ENCODE measurements at places on chromosomes 16 and 17.

- no peak for DNase-seq
Measured at GRCh38 chr17:63490329-63490728, 13.5 kb downstream of the ACE start.

DNA sequence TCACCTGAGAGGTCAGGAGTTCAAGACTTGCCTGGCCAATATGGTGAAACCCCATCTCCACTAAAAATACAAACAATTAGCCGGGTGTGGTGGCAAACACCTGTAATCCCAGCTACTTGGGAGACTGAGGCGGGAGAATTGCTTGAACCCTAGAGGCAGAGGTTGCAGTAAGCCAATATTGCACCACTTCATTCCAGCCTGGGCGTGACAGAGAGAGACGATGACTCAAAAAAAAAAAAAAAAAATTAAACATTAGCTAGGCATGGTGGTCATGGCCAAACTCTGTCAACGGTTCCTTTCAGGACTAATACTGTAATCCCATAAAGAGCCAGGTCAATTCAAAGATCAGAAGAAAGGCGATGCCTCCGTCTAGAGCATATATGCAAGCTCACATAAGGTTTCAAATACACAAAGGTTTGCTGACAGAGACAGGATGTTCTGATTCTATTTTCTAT is 2.4 kb downstream of the RNF157 start:
- no peak for DNase-seq

- no peak for DNase-seq
Measured at GRCh38 chr17:79335456-79335855, 260.8 kb downstream of the ENGASE start.

DNA sequence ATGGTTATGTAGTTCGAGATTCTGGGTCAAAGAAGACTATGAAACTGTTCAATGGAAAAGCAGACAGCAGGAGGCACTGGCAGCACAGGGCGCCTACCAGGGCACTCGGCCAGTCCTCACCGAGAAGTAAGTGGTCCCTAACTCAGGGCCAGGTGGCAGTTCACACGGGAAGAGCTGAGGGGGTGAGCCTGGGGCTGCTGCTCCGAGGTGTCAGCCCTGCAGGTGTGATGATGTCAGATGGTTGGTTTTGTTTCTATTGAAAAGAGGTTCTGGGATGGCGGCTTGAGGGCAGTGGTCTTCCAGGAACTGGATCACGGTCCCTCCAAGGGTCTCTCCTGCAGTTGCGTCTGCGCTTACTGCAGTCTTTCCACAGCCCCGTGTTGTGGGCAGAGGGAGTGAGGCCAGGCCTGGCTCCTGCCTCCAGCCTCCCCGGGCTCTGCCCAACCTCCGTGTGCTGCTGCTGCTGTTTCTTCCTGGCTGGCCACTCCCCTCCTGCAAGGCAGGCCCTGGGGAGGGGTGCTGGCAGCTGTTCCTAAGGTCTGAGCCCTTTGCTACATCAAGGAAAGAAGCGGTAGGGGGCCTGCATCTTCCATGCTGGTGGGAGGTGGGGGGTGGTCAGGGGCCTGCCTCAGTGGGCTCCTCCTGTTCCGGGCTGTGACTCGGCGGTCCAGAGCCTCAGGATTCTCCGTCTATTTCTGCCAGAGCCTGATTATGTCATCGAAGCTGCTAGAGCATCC is 22.6 kb downstream of the RNF213 start:
- DNase-seq, result no peak

GRCh38 chr16:70410734-70411133 is 28.2 kb downstream of the ST3GAL2 start:
- DNase-seq, result no peak

GRCh38 chr16:68146585-68146984 is 61.4 kb downstream of the NFATC3 start:
- no peak for DNase-seq

- DNase-seq, result no peak
Measured at GRCh38 chr17:64188088-64188487, 58.1 kb upstream of the ERN1 start.

DNA sequence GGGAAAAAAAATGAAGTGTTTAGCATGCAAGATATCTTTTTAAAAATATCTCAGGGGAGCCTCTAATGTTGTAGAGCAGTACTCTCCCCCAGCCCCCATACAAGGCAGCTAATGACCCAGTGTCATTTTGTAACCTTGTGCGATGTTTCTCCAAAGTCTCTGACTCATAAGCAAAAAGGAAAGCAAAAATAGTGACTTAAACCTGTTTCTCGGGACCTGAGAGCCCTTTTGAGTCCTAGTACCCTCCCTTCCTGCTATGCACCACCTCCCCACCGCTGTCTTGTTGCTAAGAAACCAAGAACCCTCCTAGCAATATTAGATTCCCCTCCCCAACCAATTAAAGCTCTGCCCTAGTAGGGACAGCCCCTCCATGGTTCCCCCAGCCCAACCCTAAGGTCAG is 2.8 kb downstream of the MYCBPAP start:
- DNase-seq, result no peak

GRCh38 chr17:35627417-35627816 is 40.3 kb downstream of the AP2B1 start:
- no peak for DNase-seq

DNA sequence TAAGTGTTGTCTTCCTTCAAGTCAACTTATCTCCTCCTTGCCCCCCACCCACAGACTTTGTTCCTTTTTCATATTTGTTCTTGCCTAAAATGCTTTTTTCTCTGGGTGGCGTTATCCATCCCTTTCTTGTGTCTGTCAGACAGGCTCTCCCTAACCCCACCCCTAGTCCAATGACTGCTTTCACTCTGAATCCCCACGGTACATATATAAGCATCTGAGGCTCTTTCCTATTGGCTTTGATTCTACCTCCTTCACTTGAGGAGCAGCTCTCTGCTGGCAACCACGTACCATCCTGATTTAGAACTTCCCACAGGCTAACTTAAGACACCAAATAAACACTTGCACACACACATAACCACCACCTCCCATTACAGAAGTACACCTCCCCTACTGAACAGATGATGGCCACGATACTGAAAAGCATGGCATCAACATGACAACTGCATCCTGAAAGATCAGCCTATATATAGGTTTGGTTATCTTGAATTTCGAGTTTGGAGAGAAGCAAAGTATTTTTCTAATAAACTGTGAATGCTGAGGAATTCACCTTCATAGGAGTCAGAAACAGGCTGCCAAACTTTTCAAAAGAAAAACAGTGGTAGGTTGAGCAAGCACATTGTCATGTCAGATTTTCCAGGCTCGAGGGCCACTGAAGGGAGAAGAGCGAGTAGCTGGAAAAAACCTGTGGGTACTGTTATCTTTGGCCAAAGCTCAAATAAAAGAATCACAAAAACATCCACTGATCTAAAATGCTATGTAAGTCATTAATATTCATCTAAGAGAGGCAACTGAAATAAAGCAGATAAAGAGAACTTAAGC is 24.3 kb downstream of the STAT3 start:
- DNase-seq, result no peak

- peak; percentile 81 for DNase-seq
Measured at GRCh38 chr16:88941913-88942909, 34.8 kb downstream of the CBFA2T3 start.

DNA sequence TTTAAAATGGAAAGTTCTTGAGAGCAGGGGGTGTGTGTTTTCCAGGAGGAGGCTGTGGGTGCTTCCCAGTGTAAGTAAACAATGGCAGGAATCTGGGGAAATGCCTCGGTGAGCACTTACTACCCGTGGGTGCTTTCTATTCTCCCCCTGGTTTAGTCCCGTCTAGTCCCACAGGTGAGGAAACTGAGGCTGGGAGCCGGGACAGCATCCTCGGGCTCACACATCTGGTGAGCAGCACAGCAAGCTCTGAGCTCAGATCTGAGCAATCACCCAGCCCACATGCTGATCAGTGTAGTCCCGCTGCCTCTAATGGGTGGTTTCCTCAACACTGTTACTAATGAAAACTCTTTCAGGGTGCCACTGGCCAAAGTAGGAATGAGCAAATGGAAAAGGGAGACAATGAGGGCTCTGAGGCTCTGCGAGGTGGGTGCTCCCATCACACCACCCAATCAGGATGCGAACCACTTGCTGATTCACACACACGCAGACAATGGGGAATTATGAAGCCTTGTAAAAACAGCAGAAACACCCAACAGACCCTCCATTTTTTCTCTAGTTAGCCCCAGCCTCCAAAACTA is 202.6 kb downstream of the PARN start:
- no peak for DNase-seq

- DNase-seq, result no peak
Measured at GRCh38 chr17:79984045-79984840, 51.4 kb downstream of the TBC1D16 start.

GRCh38 chr16:23857256-23857880 is 21.6 kb downstream of the PRKCB start:
- no peak for DNase-seq

DNA sequence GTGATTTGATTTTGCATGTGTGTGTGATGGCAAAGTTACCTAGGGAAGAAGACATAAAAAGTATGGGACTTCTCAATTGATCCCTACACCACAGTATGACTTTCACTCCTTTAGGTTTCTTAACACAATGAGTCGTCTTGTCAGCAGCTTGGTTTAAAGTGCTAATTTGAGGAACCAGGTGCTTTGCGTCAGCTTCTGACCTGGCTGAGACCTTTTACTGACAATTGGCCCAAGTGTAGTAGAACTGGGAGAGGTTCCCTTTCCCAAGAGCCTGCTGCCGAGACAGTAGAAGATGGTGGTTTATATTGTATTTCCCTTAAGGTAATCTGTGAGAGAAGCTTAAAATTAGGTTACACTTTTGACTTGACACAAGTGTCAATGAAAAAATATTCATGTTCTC is 54.9 kb downstream of the LDHD start:
- DNase-seq, result no peak

DNA sequence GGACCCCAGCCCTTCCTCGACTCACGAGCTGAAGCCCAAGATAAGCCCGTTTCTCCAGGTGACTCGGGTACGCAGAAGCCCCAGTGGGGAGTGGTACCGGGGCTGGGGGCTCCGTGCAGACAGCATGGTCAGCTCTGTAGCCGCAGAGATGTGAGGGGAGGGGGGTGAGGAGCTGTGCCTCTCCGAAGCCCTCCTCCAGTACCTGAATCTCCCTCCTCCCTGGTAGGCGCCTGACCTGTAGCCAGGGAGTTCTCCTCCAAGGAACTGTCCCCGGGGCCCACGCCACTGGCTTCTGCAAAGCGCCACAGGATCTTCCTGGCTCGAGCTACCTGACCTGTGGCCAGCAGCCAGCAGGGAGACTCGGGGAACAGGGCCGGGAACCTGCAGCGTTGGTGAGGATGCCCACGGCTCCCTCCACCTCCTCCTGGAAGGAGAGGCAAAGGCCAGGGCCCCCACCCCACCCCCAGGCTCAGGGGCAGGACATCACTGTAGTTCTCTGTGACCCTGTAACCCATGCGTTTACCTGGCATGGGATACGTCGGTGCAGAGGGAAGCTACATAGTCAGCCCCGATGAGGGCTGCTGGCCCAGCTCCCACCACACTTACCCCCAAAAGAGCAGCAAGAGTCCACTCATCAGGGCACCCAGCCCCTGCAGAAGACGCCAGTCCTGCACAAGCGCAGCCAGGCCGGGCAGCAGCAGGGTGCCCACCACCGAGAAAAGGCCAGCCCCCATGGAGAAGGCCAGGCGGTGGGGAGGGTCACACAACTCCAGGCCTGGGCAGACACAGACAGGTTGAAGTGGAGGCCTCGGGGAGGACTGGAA is 1.7 kb downstream of the SLC22A31 start:
- peak; percentile 10 for DNase-seq

DNA sequence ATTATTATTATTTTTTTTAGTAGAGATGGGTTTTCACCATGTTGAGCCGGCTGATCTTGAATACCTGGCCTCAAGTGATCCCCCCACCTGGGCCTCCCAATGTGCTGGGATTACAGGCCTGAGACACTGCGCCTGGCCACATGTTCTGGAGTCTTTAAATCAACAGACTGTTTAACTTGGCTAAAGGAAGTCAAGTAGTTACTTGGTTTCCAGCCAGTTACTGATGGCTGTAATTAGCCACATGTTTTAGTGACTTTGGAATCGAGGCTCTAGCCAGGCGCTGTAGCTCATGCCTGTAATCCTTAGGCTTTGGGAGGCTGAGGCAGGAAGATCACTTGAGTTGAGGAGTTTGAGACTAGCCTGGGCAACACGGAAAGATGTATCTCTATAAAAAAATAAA is 699.2 kb upstream of the RBFOX1 start:
- no peak for DNase-seq

DNA sequence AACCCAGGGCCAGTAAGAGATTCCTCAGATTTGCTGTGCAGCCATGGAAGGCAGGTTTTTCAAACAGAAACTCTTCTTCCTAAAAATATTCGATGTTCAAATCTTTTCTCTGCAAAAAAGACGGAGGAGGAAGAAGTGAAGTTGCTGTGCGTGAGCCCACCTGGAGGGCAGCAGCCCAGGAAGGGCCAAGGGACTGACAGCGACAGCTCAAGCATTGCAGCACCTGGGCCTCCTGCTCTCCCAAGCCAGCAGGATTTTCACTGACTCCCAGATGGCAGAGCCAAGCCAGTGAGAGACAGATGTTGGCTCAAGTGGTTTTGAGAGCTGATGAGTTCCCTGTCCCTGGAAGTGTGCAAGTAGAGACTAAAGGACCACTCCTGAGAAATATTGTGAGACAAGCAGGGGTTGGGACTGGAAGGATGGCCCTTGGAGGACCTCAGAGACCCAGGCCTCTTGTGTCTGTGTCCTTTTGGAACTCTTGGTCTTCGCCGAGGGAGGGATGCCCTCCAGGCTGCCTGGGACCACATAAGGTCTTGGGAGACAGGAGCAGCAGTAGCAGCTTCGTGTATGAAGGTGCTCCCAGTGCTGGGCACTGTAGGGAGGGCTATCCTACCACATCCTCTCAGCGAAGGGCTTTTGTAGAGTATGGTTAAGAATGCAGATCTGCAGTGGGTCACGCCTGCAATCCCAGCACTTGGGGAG is 29.3 kb upstream of the TNFRSF13B start:
- DNase-seq, result no peak

GRCh38 chr17:50458701-50459676 is 9.7 kb downstream of the CHAD start:
- no peak for DNase-seq

DNA sequence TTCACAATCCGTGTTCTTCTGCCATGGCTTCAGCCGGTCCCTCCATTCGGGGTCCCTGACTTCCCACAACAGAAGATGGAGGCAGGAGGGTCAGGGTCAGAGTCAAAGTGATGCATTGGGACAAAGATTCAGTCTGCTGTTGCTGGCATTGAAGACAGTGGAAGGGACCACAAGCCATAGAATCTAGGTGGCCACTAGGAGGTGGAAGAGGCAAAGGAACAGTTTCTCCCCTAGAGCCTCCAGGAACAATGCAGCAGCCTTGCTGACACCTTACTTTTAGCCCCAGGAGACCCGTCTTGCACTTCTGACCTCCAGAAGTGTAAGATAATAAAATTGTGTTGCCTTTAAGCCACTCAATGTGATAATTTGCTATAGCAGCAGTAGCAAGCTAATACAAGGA is 55.9 kb downstream of the MFSD11 start:
- peak; percentile 82 for DNase-seq

Measured in Karpas-422 (cell line).